ENCODE measurements at places on chromosomes 4 and X.

DNA sequence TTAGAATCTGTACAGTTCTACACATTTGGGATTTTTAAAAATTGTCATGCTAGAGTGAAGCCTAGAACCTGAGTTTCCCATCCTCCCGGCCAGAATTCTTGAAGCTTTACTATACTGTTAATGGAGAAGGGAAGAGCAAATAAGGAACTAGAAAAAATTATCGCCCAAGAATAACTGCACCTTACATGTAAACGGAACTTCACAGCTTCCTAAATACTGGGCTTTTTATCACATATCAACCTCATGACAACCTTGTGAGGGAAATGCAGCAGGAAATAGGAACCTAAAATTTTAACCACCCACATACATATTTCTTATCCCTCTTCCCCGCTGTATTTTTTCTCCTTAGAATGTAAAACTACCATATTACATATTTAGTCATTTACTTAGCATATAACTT, 19.3 kb downstream of the ARHGEF9 start:
- DNase-seq = no peak

GRCh38 chr4:27568236-27568951, 707.8 kb downstream of the STIM2 start:
- no peak for DNase-seq

- DNase-seq = no peak
Measured at GRCh38 chr4:150224896-150225591, 146.8 kb downstream of the DCLK2 start.

- DNase-seq = no peak
Measured at GRCh38 chr4:87310691-87311335, 11.9 kb downstream of the HSD17B13 start.

DNA sequence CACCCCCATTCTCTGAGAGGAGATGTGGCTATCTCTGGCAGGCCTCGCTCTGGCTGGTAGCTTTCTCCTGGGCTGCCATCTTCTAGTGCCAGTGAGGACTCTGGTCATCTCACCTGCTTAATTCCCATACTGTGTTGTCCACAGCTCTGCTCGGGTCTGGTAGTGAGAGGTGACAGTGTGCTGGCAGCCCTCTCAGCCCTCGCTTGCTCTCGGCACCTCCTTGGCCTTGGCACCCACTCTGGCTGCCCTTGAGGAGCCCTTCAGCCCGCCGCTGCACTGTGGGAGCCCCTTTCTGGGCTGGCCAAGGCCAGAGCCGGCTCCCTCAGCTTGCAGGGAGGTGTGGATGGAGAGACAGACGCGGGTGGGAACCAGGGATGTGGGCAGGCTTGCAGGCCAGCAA, 52.7 kb downstream of the CPLX1 start:
- DNase-seq = no peak

DNA sequence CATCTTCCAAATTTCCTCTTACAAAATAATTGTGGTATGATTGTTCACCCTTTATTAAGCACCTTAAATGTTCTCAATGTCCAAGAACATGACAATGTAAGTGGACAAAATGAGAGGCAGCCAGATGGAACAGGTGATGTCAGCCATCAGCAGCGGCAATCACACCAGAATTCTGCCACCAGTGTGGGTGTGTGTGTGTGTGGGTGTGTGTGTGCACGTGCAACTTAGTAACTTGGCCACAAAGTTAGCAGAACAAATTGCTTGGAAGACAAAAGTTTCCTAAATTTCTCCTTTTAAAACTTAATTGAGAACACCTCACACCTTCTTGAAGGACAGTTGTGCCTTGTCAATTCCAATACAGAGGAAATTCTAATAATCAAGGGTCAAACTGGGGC, 18.7 kb downstream of the LNX1 start:
- no peak for DNase-seq
